Activated CD8-positive, alpha-beta memory T cell treated with anti-CD3 and anti-CD28 coated beads for 48 hours (primary cell): ENCODE measurements at places on chromosomes 5 and 9.

GRCh38 chr5:157486221-157486681 lies 26.2 kb downstream of the NIPAL4 start:
- no peak for DNase-seq

GRCh38 chr5:8949908-8950307 lies 596.0 kb downstream of the SEMA5A start:
- no peak for DNase-seq

- DNase-seq: no peak
Measured at GRCh38 chr5:141760193-141760592, 78.2 kb upstream of the ARAP3 start.

- DNase-seq: no peak
Measured at GRCh38 chr9:121424024-121424432, 54.0 kb upstream of the STOM start.

DNA sequence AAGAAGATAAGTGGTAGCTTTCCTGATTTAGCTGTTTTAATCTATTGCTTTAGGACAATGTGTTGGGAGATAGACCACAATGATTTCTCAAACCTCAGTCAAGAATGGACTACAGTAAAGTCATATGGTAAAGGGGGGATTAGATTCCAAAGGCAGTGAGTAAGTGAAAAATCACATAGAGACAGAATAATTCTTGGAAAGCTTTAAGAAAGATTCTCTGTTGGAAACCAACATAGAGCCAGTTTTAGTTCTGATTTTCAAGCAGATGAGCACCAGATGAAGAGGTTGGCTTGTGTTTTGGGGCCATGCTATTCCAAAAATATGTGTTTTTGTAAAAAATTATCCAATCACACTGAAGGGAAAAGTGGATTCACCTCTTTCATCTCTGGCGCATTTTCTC lies 256.8 kb upstream of the RPS23 start:
- DNase-seq: no peak

DNA sequence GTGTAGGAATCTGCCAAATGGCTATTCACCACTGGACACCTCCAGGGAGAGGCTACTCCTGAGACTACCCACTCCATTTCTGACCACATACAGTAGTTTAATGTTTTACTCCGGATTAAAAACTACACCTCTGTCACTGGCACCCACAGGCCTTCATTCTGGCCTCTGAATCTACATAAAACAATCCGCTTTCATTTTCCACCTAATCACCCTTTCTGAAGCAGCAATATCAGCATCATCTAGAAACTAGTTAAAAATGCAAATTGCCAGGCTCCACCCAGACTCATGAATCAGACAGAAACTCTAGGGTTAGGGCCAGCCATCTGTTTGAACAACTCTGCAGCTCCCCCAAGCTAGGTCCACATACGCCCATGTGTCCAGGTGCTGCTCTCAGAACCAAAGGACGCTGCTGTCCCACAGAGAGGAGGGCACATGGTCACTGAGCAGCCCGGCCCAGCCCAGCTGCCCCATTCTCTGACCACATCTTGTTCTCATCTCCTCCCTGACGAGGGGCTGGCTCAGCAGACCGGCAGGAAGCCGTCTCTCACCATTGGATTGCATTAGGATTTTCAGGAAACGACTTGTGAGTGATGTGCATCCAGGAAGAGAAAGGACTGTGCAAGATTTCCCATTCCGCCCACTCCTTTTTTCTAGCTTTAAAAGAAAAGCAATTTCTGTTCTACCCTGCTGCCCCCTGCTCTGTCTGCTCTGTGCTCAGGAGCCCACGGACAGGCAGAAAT lies 34.7 kb downstream of the ADAM19 start:
- no peak for DNase-seq

GRCh38 chr5:1781726-1782384 lies 17.8 kb downstream of the MRPL36 start:
- DNase-seq: no peak

- no peak for DNase-seq
Measured at GRCh38 chr9:396396-396795, 181.7 kb downstream of the DOCK8 start.

DNA sequence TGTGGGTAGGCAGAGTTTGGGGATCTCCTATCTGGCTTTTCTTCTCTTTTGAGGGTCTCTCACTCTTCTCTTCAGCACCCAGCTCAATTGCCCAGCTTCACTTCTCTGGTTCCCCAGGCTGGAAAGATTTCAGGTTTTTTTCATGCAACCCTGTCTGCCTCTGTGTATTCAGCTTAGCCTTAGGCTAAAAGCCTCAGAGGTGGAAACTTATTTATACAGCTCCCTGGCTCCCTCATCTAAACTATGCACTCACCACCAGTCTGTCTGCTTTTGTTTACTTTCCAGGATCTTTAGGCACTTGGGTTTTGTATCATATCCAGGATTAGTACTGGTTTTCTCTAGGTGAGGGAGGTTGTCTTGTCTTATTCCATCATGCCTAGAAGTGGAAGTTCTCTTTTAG lies 540.2 kb upstream of the TRPC7 start:
- no peak for DNase-seq
